Muscle of back (tissue), 13 donors: ENCODE measurements at places on chromosomes 11 and 22. TPM values are rescaled to one million over a fixed set of nuclear protein-coding genes. Genes with fewer than 3 reads are reported as not detected.

CDK2AP2 gene
- 15.3 TPM for polyA plus RNA-seq

CYP2D6 gene
- polyA plus RNA-seq = 0.94 TPM

DNA sequence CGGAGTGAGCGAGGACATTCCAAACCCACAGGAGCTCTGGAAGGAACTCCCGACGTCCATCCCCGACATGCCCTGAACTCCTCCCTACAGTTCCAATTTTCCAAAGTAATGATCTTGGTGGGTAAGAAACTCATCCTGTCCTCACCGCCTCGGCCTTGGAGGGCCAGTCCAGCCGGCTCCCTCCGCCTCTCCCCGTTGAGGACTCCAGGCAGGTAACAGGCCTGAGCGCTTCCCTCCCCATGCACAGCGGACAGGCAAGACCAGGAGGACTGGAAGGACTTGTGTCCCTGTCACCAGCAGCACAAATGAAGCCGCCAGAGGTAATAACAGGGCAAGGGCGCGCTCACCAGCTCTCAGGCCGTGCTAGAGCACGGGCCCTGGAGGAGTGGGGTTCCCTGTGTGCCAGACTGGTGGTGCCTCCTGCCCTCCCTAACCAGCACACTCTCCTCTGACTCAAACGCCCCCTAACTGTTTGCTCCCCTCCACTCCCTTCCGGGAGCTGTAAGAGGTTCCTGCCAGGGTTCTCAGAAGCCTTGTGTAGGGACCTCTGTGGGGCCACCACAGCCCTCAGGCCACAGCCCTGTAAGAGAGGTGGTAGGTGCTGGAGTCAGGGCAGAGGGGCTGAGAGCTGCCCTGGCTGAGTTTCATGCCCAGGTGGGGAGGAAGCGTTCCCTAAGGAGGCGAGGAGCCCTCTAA, 17.1 kb downstream of the OVOL1 start:
- DNase-seq = no peak

MPZL2 gene
- polyA plus RNA-seq = 9.6 TPM

GRCh38 chr11:25436326-25436725, 895.6 kb upstream of the ANO3 start:
- no peak for DNase-seq

GRCh38 chr22:31286360-31287255, 5.7 kb downstream of the PIK3IP1 start:
- no peak for DNase-seq

FGF19 gene
- polyA plus RNA-seq = 1.1 TPM

DNA sequence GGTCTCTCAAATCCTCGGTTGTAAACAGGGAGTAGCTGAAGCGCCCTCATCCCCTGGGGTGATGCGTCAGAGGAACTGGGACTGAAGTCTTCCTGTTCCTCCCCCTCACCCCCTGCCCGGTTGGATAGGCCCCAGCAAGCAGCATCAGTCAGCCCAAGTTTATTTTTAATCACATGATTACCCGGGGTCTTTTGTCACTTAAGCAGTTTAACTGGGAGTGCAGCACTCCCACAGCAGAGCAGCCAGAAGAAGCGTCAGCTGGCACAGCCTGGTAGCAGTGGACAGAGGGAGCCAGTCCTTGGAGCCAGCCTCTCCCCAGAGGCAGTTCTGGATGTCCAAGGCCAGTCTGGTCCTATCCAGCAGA, 342.1 kb downstream of the CTTN start:
- no peak for DNase-seq

GRCh38 chr22:41732096-41732772, 32.9 kb downstream of the MEI1 start:
- DNase-seq = no peak

GRCh38 chr11:57978686-57979531, 44.8 kb upstream of the OR9Q1 start:
- no peak for DNase-seq

- DNase-seq = no peak
Observed at GRCh38 chr22:31579835-31580242, 82.2 kb downstream of the PISD start.

- no peak for DNase-seq
Observed at GRCh38 chr11:102428696-102429095, 23.9 kb downstream of the TMEM123 start.
